ENCODE measurements at places on chromosomes 16 and 17.

- DNase-seq = no peak
Measured at GRCh38 chr16:12796498-12796897, 7.2 kb downstream of the CPPED1 start.

DNA sequence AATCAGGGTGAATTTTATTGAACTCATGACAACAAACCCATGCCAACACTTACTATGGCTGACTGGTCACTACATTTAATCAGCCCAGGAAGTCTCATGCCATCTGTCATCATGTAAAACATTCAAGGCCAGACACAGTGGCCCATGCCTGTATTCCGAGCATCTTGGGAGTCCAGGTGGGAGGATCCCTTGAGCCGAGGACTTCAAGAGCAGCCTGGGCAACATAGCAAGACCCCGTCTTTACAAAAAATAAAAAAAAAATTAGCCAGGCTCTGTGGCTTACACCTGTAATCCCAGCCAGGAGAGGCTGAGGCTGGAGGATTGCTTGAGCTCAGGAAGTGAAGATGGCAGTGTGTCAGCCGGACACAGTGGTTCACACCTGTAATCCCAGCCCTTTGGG lies 4.9 kb upstream of the MED1 start:
- DNase-seq = no peak

DNA sequence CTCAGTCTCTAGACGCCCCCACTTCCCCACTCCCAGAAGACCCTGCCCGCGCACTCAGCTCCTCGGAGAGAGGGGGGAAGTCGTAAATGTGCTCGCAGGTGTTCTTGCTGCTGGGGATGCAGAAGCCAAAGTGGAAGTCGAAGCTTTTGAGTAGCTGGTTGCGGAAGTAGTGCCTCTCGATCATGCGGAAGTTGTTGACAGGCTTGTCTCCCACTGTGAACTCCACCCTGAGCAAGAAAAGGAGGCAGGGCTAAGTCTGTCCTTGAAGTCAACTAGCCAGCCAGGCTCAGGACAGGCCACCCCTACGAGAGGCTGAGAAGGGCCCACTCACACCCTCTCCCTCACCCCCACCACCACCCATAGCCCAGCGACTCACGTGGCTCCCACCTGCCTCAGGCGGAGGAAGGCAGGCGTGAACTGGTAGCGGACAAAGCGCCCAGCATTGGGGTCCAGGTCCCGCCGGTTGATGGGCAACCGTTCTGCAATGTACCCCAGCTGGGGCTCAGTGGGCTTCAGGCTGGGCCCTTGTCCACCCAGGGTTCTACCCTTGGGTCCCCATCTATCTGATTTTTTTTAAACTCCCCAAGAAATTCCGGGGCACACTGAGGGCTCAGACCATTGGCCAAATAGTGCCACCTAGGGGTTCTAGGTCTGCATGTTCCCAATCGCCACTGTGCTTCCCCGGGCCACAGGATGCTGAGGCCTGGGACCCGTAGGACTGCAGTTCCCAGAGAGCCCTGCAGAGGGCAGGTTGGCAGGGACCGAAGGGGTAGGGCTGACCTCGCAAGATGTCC lies 4.6 kb downstream of the UNC119 start:
- DNase-seq = peak; percentile 41

DNA sequence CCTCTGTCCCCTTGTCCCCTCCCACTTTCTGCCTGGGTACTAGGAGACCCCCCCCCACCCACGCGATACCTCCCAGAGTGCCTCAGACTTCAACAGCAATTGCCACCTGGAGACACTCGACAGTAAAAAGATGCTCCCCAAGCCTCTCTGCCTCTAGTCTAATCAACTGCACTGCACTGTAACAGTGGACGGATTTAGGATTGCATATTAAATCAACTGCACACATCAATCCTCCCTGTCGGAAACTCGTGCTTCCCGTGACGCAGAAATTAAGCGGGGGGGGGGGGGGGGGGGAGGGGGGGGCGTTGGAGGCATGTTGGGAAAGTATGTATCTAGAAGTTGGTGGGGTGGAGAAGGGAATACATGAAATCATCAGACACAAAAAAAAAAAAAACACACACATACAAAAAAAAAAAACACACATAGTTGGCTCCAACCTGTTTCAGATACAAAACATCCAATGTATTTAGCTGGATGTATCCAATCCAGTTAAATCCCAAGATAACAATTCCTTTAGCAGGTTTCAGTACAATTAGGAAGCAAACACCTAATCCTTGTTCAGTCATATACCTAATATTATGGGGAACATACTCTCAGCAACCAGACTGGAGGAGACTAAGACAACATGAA lies 29.7 kb downstream of the FAM222B start:
- no peak for DNase-seq

DNA sequence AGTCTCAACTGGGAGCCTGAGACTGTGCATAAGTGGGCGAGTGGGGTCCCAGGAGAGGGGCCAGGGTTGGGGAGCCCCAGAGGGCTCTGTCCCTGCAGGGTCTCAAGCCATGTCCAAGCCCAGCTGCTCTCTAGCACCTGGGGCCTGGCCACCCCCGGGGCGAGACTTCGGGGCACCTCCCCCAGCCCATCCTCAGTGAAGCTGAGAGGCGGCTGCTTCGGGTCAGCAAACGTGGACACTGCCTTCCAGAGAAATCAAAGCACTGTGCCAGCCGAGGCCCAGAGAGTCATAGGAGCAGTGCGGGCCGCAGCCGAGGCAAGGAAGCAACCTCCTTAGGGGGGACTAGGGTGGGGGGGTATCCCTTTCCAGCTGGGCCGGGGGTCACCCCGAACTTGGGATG lies 77.5 kb downstream of the ENGASE start:
- DNase-seq = no peak

GRCh38 chr17:28828294-28829040 lies 14.1 kb downstream of the FAM222B start:
- no peak for DNase-seq

- DNase-seq = no peak
Measured at GRCh38 chr17:78675836-78676235, 98.6 kb upstream of the DNAH17 start.

GRCh38 chr17:56838687-56839086 lies 4.7 kb downstream of the DGKE start:
- DNase-seq = no peak

DNA sequence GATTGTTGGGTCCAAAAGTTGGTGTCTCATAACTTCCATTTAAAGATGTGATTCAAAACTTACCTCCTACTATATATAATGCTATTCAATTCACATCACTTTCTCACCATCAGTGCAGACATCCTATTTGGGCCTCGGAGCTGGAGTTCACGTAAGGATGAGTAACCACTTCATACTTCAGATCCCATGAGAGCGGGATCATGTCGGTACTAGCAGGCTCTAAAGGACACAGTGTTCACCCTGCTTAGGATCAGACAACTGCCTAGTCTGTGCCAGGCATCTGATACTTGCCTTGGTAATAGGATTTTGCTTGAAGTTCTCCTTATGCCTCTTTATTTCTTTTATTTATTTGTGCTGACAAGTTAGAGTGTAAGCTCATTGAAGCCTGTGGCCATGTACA lies 39.5 kb downstream of the RBFOX1 start:
- no peak for DNase-seq
